ENCODE measurements at places on chromosomes 12 and 14. TPM values are rescaled to one million over a fixed set of nuclear protein-coding genes. Genes with fewer than 3 reads are reported as not detected.
A peak's percentile ranks its signal among the peaks of the same experiment; 100 is the strongest.

- H3K4me1 ChIP-seq, result peaks cover 7% of the 10 kb centered on the region
- no peak for DNase-seq
- no peaks in the 10 kb centered on the region for H3K27me3 ChIP-seq
- no peak overlapping the region for H3K27ac ChIP-seq
- no peak overlapping the region for H3K4me3 ChIP-seq
Observed at GRCh38 chr12:9365296-9365695, 157.1 kb upstream of the PZP start.

Gene MIPOL1
- 15.4 TPM for total RNA-seq

DNA sequence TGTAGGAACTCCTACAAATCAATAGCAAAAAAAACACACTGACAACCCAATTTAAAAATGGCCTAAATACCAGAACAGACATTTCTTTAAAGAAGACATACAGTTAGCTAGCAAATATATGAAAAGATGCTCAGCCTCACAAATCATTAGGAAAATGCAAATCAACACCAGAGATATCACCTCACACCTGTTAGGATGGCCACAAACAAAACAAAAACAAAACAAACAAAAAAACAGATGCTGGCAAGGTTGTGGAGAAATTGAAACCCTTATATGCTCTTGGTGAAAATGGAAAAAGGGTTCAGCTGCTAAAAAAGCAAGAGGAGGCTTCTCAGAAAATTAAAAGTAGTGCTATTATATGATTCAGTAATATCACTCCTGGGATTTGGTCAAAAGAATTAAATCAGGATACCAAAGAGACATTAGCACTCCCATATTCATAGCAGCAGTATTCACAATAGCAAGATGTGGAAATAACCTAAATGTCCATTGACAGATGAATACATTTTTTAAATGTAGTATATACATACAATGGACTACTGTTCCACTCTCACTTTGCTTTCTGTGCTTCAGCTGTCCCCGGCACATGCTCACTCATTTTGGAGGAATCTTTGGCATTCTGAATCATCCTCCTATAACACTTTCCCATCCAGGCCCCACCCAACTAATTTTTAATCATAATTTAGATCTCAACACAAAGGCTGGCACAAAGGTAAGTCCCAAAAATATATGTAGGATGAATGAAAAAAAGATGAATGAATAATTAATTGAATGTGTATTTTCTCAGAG is 99.1 kb downstream of the SYT1 start:
- no peaks in the 10 kb centered on the region for H3K36me3 ChIP-seq
- no peak overlapping the region for H3K27ac ChIP-seq
- peak; percentile 33 for DNase-seq
- H3K4me3 ChIP-seq, result no peak overlapping the region

DNA sequence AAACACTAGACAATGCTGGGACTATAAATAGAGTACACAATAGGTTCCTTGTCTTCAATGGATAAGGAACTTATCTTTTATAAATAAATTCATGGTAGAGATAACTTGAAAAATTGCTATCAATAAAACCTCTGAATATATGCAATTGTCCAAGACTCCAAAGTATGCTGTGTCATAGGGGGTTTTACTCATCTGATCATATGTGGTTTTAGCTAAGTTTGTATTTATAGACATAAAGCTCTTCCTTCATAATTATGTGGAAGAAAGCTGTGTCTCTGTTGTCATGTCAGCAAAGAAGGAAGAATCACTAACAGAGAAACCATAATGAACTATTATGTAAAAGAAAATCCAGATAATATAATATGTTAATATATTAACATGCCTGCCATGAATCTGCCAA is 111.5 kb upstream of the ATXN7L3B start:
- H3K27ac ChIP-seq, result no peak overlapping the region
- no peaks in the 10 kb centered on the region for H3K27me3 ChIP-seq
- DNase-seq, result no peak
- H3K4me1 ChIP-seq, result no peaks in the 10 kb centered on the region
- H3K4me3 ChIP-seq, result no peak overlapping the region
- H3K36me3 ChIP-seq, result no peaks in the 10 kb centered on the region

Gene TMEM132C
- total RNA-seq, result not detected

Gene A2M
- total RNA-seq, result 3.0 TPM

Gene NYNRIN
- 0.27 TPM for total RNA-seq

- H3K27ac ChIP-seq, result peak overlapping the region; percentile 87
- peaks cover 59% of the 10 kb centered on the region for H3K4me1 ChIP-seq
- peak overlapping the region; percentile 3 for H3K4me3 ChIP-seq
- DNase-seq, result peak; percentile 71
- H3K27me3 ChIP-seq, result no peaks in the 10 kb centered on the region
Observed at GRCh38 chr14:52906141-52906601, 44.7 kb downstream of the FERMT2 start.

- no peak for DNase-seq
- no peaks in the 10 kb centered on the region for H3K4me1 ChIP-seq
- no peak overlapping the region for H3K27ac ChIP-seq
- H3K36me3 ChIP-seq, result no peaks in the 10 kb centered on the region
- no peak overlapping the region for H3K4me3 ChIP-seq
- peaks cover 14% of the 10 kb centered on the region for H3K27me3 ChIP-seq
Observed at GRCh38 chr12:80681786-80682185, 25.6 kb upstream of the MYF6 start.

DNA sequence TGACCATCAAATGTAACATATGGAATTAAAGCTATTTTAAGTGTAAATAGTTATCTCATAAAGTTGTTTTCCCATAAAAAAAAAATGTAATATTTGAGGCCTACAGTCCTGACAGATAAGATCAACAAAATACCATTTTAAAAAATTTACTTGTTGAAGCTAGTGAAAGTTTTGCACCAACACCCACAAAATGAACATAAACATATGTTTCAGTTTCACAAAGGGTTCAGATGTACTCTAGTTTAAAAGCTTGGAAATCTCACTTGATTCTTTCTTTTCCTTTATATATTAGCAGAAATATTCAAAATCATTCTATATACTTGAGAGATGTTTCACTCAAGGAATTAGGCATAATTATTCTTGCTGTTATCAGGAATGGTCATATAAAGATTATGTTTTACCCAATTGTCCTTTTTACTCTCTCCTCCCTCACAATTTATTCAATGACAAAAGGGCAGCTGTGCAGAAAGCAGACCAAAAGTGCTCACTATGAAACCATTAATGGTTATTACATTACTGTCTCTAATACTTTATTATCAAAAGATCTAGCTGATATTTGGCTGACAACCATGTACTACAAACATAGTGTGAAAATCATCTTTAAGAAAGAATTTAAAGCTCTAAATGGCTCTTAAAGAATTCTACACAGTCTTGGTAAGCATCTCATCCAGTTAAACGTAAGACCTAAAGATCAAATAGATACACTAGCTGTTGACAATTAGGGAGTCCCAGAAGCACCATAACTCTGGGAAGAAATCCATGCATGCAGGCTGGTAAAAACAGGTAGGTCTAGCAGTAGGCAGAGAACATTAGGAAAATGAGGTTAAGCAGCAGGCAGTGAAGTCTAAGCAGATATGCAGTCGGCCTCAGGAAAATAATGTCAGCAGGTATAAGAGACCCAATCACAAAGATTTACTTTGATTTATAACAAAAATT is 28.8 kb downstream of the KIF21A start:
- DNase-seq, result no peak
- H3K4me1 ChIP-seq, result no peaks in the 10 kb centered on the region
- no peaks in the 10 kb centered on the region for H3K27me3 ChIP-seq
- H3K36me3 ChIP-seq, result no peaks in the 10 kb centered on the region
- H3K4me3 ChIP-seq, result no peak overlapping the region

DNA sequence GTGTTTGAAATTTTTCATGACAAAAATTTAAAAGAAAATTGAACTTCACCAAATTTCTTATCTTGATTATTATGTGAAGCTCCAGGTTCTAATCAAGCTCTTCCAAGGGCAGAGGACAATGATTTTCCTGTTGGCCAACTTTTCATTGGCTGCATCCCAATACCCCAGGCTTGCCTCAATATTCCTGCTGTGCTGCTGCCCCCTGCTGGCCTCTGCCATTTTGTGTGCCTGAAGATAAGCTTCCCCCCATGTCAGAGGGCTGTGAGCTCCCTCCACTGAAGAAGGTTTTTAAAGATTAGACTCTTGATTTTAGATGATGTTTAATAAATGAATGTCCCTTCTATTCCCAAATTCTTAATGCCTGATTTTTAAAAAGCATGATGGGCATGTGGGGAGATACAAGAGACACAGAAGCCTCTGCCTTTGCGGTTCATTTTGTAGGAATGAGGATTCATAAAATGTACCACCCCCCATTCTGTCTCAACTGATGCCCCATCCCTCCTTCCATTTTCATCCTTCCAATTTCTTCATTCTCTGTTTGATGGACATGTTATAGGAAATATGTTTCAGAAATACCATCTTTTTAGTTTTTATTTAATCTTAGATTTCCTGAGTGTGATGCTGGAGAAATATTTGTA is 76.7 kb upstream of the RGS6 start:
- no peak overlapping the region for H3K27ac ChIP-seq
- no peaks in the 10 kb centered on the region for H3K27me3 ChIP-seq
- no peaks in the 10 kb centered on the region for H3K36me3 ChIP-seq
- peak; percentile 46 for DNase-seq

Gene CAPZA3
- total RNA-seq, result not detected

Gene WBP11
- total RNA-seq, result 67.4 TPM

DNA sequence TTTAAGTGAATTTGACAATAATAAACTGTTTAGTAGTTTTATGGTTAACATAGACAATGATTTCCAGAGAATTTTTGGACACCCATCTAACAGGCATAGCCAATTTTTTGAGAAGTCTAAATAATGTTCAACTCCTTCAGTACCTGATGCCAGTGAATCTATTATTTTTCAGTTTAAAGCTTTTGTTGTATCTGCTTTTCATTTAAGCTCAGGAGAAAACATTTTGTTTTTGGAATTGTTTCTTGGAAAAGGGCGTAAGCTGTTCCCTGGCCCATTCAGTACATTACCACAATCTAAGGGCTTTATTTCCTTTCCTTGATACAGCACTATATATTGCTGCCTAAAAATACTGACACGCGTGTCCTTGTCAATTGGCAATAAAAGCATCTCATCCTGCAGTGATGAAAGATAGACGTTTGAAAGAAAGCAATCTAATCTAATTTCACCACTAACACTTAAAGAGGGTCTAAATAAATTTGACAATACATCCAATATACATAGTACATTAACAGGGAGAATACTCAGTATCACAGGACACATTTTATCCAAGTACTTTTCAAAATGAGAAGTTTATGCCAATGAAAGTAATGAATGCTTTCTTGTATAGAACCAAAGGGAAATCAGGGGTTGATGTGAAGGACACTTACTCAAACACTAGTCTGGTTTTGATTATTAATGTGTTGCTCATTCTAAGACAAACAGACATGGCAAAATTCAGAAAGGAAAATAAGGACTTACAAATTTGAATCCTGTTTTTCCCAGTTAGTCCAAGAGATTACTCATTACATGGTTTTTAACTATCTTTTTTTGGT is 104.2 kb upstream of the LGR5 start:
- H3K27me3 ChIP-seq, result no peaks in the 10 kb centered on the region
- no peaks in the 10 kb centered on the region for H3K36me3 ChIP-seq
- no peaks in the 10 kb centered on the region for H3K4me1 ChIP-seq

Gene GRIP1
- not detected for total RNA-seq

Measured in HCT116 (cell line).